ENCODE measurements at places on chromosomes 5 and 9. TPM values are rescaled to one million over a fixed set of nuclear protein-coding genes. Genes with fewer than 3 reads are reported as not detected.

Gene GFPT2
- total RNA-seq, result not detected

Gene HEXB
- 101 TPM for total RNA-seq

Gene C9orf50
- total RNA-seq, result not detected

Gene TPM2
- total RNA-seq, result 116 TPM

Gene STPG3
- not detected for total RNA-seq

Gene CCDC107
- 16.3 TPM for total RNA-seq

Gene CRHBP
- total RNA-seq, result not detected

Gene RPL12
- 1,316 TPM for total RNA-seq

Gene GRIA1
- not detected for total RNA-seq

Gene ORM2
- not detected for total RNA-seq

Gene FOXD4L5
- total RNA-seq, result 0.67 TPM

Gene GDF9
- 0.61 TPM for total RNA-seq
